ENCODE measurements at places on chromosomes 6 and 20.

DNA sequence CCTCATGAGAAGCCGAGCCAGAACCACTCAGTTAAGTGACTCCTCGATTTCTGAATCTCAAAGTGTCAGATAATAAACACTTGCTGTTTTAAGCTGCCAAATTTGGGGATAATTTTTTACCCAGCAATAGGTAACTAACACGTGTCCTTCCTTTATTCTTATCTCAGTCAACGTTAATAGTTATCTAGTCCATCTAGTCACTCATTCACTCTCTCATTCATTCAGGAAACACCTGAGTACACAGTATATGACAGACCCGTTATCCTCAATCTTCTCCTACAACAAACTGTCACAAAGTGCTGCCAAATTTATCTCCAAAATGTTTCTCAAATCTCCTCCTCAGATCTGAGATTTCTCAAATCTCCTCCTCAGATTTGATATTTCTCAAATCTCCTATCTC, 13.1 kb downstream of the FAM184A start:
- DNase-seq: no peak

- DNase-seq: no peak
Observed at GRCh38 chr6:148021699-148022098, 320.9 kb upstream of the SASH1 start.

DNA sequence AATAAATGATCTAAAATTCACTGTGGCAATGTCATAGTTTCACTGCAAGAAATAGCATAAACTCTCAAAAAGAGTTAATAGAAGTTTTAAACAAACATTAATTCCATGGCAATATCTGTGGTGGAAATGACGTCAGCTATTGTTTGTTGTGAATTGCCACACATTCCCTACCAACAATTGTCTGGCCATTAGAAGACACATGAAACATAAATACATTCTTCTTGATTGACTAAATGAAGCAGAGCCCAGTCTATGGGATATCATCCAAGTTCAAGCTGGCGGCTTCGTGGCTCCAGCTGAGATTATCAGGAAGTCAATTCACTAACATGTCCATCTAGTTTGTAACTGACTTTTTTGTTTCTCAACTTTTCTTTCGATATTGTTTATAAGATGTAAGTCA, 369.0 kb downstream of the ARHGAP18 start:
- DNase-seq: no peak

- DNase-seq: no peak
Observed at GRCh38 chr20:63224412-63225081, 8.6 kb upstream of the YTHDF1 start.

GRCh38 chr20:1390581-1391403, 2.1 kb downstream of the FKBP1A start:
- no peak for DNase-seq

DNA sequence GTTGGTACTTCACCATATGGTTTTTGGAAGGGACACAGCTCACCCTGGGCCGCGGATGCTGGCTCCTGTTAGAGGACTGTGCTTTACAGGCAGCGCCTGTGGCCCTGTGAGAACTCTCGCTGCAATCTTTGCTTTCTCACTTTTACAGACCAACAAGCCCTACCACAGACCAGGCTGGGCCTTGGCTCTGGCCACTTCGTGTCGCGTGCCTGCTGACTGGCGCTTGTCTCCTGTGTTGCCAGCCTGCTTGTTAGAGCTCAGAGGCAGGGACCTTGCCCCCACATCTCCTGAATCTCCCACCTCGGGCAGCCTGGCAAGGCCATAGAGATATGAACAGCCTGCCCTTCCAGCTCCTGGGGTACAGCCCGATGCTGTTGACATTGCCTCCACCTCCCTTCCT, 56.1 kb downstream of the SYNJ2 start:
- no peak for DNase-seq

DNA sequence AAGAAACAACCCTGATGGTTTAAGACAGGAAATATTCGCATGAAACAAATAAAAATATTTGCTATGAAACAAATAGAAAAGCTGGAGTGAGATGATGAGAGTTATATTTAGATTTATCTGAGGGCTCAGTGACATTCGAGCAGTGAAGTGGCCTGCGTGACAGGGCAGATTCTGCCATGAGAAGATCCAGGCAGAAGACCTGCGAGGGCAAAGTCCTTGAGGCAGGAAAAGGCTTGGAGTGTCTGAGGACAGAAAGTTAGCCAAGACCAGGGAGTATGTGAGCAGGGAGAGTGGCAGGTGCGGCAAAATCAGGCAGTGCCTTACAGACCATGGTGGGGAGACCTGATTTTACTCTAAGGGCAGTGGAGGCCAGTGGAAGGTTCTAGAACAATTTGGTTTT, 66.9 kb upstream of the RIN2 start:
- DNase-seq: no peak
